ENCODE measurements at places on chromosomes 1 and 21.
A peak's percentile ranks its signal among the peaks of the same experiment; 100 is the strongest.

DNA sequence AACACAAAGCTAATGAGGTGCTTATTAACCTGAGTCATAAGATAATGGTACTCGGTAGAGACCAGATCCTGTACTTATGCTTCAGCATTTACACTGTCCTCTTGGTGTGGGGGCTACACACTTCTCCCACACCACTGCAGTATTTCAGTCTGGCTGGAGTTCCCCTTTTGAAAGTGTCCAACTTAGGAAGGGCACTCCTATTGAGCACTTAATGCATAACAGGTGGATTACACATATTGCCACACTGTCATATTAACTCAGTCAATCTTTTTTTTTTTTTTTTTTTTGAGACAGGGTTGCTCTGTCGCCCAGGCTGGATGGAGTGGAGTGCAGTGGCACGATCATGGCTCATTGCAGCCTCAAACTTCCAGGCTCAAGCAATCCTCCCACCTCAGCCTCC lies 1.5 kb downstream of the GPATCH4 start:
- no peak for DNase-seq

DNA sequence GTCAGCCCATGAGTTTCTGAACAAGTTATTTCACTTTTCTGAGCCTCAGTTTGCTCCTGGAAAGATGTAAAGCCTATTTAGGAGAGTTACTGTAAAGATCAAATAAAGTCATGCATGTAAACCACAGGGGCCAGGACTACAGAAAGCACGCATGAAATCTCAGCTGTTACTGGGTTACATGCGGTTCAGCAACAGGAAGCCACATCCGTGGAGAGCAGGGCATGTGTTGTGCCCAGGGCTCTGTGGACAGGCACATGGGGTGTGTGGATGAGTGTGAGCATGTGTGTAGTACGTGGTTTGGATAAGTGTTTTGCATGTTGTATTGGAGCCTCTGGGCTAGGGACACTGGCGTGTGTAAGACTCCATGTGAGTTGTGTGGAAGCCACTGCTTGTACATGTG lies 2.2 kb upstream of the EPHA2 start:
- DNase-seq, result no peak

GRCh38 chr1:47624531-47624930 lies 186.7 kb downstream of the FOXD2 start:
- DNase-seq, result no peak

- DNase-seq, result no peak
Observed at GRCh38 chr21:45590246-45590725, 48.0 kb upstream of the SLC19A1 start.

GRCh38 chr1:45014321-45015028 lies 2.4 kb downstream of the UROD start:
- peak; percentile 52 for DNase-seq

DNA sequence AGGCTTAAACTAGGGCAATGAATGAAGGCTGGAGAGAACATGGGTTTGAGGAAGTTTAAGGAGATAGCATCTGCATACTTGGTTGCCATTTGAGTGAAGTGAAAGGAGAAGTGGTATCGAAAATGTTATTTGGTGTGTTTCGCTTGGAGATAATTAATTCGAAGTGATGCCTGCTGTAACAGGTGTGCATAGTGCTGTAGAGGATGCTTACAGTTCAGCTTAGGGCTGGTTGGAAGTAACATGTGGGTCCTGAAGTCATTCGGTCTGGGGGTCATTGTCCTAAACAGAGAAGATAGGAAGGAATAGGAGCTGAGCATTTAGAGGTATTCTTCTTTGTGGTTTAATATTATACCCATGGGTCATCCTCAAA lies 301 bp upstream of the NUDT17 start:
- DNase-seq, result no peak

DNA sequence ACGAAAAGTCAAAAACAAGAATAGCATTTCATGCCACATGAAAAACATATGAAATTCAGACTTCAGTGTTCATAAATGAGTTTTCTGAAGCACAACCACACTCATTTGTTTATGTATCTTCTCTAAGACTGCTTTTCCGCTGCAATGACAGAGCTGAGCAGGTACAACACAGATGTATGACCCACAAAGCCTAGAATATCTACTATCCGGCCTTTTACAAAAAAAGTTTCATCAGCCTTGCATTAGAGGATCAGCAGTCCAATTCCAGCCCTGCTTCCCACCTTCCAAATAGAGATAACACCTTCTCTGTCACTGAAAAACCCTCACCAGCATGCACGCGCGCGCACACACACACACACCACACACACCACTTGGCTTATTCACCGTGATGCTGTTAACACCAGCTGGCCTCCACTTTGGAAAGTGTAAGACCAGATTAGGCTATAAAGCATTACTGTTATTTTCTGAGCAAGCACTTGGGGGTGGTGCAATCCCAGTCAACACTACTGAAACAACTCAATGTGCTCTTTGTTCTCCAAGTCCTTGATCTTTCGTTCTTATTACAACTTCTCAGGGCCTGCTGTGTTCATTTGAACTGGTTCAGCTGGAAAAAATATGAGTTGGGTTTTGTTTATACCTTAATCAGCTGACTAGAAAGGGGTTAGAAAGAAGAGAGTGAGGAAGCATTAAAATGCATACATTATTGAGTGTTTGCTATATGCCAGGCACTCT lies 90.0 kb downstream of the GLUL start:
- no peak for DNase-seq

- no peak for DNase-seq
Observed at GRCh38 chr1:45635211-45635610, 11.4 kb upstream of the CCDC17 start.

DNA sequence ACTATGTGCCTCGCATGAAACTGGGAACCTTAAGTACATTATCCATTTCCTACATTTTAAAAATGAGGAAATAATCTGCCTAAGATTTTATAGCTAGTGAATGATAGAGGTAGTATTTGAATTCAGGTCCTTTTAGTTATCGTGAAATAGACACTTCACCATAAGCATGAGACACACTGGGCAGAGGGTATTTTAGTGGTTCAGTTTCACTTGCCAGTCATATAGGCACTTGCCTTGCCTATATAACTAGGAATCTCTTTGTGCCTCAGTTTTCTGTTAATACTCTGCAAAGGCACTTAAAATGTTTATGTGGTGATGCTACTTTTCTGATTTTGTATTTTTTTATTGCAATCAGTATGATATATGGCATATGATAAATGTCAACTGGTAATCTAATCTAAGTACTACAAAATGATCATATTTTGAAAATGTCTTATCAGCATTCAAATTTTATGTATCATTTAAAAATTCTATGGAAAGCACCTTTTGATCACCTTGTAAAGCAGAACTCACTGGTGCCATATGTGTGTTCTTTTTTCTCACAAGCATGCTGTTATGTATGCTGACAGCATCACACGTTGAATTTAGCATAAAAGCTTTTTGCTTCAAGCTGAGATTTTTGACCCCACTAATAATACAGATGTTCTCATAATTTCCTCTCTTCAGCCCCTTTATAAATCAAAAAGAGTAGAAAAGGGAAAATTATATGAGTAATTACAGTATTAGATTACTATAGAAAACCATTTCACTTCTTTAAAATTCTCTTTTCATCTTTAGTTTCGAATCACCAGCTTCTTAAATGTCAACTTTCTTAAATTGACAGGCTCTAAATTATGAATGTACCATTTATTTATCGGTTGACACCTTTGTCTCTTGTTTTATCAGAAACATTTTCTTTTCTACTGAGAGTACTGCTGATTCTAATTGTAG lies 52.6 kb downstream of the RPS6KC1 start:
- DNase-seq, result no peak

DNA sequence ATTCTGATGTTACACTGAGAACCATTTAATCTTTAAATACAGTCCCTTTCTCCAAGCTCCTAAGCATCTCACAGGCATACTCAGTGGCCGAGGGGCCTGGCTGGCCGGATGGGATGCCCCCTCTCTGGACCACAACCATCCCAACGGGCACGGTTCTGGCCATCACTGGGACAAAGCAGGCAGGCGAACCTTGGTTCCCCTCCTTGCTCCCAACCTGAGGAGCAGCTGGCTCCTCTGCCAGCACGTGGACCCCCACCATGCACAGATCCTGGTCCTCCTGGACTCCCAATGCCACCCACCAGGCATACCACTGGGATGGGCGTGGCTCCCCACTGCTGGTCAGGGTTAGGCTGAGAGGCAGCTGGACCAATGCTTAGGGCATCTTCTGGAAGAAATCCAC lies 19.8 kb upstream of the PRDM16 start:
- DNase-seq, result no peak

DNA sequence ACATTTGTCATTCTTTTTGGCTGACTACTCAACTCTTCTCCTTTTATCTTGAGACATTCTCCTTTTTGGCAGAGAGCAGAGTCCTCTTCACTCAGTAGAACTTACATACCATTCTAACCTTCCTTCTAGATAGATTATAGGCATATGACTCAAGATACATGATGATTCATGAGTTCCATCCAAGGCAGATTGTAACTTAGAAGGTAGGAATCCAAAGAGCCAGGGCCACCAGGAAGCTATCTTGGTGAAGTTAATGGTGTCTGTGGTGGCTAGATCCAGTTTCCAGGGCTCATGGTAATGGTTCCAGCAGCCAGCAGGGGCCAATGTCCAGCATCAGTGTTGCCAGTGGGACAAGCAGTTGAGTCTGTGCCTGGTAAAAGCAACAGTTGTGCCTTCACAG lies 76.1 kb upstream of the KIAA0040 start:
- no peak for DNase-seq

- no peak for DNase-seq
Observed at GRCh38 chr1:103344930-103345329, 180.6 kb upstream of the RNPC3 start.

DNA sequence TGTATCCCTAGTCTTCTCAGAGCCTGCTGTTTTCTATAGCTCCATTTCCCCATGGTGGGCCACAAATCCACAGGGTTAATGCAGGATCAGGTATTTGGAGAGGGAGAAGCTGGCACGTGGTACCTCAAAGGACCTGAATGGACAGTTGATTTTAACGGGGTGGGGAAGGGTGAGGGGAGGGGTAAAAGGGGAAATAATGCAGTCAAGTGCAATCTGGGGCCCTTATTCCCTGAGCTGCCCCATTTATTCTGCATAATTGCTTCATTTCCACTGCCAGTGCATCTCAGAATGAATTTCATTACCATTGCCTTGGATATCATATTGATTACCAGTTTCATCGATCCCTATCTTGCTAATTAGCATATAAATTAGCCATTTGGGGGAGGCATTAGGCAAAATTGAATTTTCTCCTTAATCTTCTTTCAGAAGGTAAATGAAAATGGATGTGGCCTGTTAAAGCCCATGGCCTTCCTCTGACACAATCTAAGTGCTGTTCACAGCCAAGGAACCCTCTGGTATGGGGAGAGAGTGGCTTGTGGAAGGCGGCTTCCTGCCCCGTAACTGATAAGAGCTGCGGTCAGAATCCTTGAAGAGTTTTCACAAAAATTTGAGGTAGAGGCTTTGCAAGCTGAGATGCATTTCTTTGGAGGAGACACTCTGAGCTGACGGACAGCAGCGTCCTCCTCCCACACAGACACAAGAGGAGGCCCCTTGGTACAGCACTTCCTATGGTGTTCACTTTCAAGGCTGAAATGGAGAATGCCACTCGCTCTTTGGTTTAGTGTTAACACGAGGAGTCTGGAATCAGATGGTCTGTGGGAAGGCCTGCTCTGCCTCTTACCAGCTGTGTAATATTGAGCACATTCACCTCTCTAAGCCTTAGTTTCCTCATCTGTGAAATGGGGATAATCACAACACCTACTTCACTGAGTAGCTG lies 34.4 kb downstream of the PHC2 start:
- DNase-seq, result no peak

- DNase-seq, result peak; percentile 60
Observed at GRCh38 chr1:248872752-248873408, 14.0 kb upstream of the ZNF692 start.

DNA sequence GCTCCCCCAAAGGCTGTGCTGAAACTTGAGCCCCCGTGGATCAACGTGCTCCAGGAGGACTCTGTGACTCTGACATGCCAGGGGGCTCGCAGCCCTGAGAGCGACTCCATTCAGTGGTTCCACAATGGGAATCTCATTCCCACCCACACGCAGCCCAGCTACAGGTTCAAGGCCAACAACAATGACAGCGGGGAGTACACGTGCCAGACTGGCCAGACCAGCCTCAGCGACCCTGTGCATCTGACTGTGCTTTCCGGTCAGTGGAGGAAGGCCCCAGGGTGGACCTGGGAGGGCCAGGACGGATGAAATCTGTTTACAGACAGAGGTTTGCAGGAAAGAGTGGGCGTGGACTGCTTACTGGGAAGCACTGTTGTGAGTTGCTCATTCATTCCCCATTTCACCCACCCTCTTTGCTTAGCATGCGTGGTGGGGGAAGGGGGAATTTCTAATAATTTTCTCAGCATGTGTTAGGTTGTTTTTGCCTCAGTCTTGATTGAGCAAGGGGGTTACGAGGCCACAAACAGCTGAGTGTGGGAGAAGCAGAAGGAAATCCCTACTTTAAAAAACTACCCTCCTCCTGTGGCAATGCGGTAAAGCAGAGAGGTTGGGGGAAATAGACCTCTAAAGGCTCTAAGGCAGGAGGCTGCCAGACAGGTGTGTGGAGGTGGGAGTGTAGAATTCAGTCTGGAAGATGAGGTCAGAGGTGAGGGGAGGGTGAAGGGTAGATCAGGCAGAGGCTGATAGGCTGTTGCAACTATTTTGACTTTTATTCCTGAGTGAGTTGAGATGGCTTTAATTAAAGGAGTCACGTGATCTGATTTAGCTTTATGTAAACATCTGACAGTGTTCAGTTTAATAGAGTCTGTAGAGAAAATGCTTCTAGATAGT lies 1.3 kb downstream of the FCGR2A start:
- DNase-seq, result no peak

DNA sequence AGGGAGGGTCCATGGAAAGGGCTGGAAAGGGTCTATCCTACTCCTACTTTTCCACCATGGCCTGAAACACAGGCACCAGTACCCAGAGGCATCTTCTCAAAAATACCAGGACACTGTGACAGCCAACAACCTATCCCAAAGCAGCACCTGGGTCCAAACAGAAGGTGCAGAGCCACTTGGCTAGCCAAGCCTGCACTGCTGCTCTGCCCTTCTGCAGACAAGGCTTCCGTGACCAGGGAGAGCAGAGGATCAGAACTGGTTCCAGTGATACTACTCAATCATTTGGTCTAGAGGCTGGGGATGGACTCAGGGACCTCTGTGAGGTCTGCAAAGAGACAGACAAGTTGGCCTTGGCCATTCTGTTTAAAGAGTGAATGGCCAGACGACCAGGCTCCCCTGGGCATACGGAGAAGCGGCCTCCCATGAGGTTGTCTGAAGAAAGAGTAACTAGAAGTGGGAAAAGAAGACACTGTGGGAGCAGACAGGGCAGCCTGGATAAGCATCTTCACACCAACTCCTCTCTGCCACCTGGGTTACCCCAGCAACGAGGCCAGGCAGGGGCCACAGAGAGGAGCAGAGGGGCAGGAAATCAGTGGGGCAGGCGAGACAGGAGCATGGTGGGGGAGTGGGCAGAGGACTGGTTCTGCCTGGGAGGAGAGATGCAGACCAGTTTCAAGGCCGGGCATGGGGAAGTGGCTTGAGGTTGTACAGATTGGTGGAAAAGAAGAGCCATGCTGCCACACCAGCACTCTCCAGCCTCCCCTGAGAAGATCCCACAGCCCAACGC lies 5.7 kb downstream of the KCNN3 start:
- DNase-seq, result no peak

GRCh38 chr1:113978863-113979702 lies at the start of gene OLFML3:
Gene OLFML3 (plus strand): TSS chr1:113979474. CDS start chr1:113979517, 43 bp downstream.
- peak; percentile 72 for DNase-seq

- DNase-seq, result no peak
Observed at GRCh38 chr1:207056673-207057072, 3.6 kb downstream of the PFKFB2 start.
